ENCODE measurements at places on chromosomes 7 and 10.
A peak's percentile ranks its signal among the peaks of the same experiment; 100 is the strongest.

DNA sequence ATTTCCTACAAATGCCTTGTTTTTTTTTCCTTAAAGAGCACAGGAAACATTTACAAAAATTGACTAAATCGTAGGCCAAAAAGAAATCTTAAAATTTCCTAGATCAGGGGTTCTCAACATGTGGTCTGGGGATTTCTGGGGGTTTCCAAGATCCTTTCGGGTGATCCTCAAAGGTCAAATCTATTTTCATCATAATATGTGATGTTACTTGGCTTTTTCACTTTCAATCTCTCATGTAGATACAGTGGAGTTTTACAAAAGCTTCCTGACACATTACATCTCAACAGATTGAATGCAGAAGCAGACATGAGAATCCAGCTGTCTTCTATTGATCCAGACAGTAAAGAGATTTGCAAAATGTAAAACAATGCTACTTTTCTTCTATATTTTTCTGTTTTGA lies 497.3 kb downstream of the INHBA start:
- DNase-seq, result no peak

DNA sequence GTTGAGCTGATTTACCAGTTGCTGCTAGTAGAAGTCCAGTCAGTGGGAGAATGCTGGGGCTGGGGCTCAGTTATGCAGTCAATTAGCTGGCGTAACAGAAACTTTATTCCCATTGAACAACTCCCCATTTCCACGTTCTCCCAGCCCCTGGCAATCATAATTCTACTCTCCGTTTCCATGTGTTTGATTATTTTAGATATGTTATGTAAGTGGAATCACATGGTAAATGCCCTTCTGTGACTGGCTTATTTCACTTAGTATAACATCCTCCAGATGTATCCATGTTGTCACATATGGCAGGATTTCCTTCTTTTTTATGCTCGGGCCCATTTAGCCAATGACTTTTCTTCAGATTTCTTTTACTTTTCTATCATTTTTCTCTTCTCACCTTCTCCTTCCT lies 61.1 kb upstream of the EXOC4 start:
- DNase-seq, result no peak

GRCh38 chr10:113948048-113948447 lies 93.6 kb downstream of the NHLRC2 start:
- DNase-seq, result no peak

DNA sequence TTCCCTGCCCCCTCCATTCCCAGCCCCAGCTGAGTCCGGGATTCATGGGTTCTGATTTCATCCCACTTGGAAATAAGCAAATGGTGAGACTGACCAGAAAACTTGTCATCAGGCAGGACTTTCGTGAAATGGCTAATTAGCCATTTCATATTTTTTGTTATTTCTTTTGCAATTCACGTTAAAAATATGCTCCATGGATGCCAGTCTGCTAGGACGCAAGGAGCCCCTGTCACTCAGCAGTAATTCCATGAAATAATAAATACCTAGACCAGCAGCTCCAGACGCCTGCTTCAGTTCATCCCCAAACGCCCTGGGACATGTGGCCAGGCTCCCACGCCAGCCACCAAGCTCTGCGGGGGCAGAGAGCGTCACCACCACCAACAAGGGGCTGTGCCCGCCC lies 111.0 kb downstream of the TRIL start:
- no peak for DNase-seq

DNA sequence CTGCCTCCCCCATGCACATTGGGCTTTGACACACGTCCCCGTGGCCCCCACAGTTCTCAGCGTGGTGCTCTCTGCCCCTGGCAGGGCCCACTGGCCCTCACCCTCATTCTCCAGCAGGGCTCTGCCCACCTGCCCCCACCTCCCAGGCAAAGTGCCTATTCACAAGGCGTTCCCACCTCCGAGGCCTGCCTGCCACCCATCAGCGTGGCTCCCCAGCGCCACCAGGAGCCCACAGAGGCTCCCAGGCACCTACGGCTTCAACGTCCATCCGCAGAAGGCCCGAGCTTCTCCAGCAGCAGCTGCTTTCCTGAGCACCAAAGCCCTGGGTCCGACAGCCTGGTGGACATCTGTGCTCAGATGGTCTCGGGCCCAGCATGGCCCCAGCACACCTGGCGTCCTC lies 211.8 kb upstream of the PPP2R2D start:
- no peak for DNase-seq

GRCh38 chr10:71372882-71373495 lies 23.7 kb upstream of the CDH23 start:
- no peak for DNase-seq

DNA sequence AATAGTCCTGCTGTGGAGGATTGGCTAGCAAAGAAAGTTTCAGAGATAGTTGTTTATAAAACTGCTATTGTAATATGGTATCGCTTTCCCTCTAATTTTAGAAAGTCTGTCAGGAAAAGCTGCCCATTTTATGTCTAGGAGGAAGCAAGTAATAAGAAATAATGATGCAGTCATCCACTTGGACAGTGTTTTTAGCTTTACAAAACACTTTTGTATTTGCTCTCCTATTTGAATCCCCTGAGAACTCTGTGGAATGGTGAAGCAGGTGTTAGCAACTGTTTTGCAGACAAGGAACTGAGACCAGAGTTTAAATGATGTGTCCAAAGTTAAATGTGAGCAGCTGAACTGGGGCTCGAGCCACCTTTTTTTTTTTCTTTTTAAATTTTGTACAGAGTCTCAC lies 455.8 kb downstream of the XPNPEP1 start:
- no peak for DNase-seq

DNA sequence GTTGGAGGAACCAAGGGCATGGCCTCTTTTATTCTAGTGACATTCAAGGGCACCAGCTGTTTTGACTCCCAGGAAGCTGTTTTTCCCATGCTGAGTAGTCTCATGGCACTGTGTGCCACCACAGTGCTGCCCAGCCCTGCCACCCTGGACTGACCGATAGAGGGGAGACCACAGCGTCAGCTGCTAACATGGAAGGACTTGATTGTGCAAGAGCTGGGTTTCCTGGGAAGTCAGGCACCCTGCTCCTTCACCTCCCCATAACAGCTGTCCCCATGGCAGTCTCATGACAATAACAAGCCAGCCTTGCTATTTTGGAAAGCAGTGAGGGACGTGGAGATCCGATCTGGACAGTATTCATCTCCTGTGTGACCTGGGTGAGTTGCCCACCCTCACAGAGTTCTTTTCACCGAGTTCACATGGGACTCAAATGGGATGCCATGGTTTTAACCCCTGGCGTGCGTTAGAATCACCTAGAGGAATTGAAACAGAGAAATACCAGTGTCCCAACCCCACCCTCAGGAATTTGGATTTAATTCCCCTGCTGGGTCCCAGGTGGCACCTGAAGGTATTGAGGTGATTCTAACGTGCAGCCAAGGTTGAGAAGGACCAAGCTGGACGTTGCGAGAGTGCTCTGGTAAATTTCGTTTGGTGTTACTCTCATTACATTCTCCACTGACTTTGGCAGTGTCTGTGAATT lies 174.8 kb downstream of the CELF2 start:
- DNase-seq, result no peak

- no peak for DNase-seq
These were observed 166.0 kb downstream of the NRG3 start for GRCh38 chr10:82041018-82041417.

- DNase-seq, result no peak
These were observed 266.1 kb upstream of the KLF6 start for GRCh38 chr10:4051011-4051640.

- no peak for DNase-seq
These were observed 517.8 kb upstream of the CELF2 start for GRCh38 chr10:10499839-10500238.

DNA sequence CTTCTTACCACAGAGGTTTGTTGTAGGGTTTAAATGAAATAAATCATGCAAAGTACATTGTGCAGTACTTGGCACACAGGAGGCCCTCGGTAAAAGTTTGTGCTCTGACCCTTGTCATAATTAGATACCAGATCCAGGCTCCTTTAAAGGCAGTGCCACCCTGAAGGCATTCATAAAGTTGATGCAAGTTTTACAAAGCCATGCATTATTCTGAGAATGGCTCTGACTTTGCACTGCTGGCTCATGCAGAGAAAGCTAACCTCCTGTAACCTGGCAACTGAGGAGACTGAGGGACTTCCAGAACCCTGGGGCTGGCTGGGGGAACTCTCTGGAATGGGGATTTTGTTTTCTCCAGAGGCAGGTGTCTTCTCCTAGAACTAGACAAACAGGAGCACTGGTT lies 570.9 kb downstream of the CCSER2 start:
- no peak for DNase-seq

DNA sequence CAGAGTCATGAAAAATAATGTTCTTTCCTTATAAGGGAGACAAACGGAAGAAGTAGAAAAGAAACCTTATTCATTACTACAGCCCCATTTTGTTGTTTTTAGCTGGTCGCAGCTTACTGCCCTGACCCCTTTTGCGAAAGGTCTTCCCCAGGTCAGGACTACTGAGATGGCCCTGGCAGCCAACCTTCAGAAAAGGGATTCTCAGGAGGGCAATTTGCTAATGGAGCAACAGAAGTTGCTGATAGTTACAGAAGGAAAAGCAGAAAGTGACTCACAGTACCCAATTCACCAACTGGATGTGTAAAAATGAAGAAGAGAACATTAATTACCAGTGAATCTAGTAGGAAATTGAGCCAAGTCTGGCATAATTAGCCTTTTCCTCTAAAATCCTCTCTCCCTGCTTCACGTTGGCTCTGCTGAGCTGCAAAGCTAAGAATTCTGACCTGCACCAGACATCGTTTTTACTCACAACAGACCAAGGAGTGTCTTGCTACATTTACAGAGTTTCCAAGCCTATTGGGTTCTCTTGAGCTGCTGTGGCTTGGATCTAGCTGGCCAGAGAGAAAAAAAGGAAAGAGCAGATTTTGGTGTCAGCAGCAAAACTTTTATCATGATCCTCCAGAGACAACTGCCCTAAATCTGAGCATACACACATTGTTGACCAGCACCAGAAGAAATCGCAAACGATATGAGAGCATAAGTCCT lies 499.9 kb upstream of the FZD8 start:
- no peak for DNase-seq

- no peak for DNase-seq
These were observed 141.3 kb upstream of the MINDY3 start for GRCh38 chr10:16001581-16001980.

- DNase-seq, result no peak
These were observed 18.4 kb downstream of the NKX2-3 start for GRCh38 chr10:99551158-99551557.

- peak; percentile 77 for DNase-seq
These were observed 634 bp downstream of the EZH2 start for GRCh38 chr7:148883266-148884048.
